Activated CD8-positive, alpha-beta memory T cell treated with anti-CD3 and anti-CD28 coated beads, Interleukin-2, amount 50 U/mL, for 48 hours (primary cell): ENCODE measurements at places on chromosomes 5 and 9.

DNA sequence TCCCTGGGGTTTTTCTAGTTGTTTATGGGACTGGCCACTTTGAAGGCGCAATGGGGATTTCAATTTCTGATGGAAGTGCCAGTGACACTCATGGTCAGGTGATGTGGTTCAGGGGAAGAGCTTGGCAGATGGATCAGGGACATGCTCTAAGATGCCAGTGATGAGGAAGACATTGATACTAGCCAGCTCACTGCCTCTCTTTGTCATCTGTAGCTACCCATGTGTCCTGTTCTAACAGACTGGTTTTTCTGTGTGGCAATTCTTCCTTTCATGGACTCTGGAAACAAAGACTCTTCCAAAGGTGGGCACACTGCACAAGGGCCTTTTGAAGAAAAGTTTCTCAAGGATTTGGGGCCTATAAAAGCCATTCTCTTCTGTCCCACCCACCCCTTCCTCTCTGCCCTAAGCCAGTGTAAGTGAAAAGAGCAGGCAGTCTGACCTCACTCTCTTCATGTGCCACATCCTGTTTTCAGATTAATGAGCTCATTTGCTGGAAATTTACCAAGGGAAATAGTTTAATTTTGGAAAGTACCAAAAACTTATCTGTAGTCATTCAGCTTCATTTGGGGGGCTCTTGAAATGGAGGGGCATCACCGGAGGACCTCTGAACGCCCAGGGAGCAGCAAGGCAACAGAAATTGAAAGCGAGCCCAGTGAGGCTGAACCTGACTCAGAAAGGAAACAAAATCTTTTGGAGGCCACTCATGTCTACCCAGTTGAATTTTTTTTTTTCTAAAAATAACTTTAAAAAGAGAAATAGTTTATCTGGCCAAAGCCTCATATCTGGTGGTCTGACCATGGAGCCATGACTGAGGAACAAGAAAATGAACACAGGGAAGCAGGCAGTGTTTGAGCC is 4.9 kb upstream of the TRAF1 start:
- DNase-seq, result peak; percentile 76

DNA sequence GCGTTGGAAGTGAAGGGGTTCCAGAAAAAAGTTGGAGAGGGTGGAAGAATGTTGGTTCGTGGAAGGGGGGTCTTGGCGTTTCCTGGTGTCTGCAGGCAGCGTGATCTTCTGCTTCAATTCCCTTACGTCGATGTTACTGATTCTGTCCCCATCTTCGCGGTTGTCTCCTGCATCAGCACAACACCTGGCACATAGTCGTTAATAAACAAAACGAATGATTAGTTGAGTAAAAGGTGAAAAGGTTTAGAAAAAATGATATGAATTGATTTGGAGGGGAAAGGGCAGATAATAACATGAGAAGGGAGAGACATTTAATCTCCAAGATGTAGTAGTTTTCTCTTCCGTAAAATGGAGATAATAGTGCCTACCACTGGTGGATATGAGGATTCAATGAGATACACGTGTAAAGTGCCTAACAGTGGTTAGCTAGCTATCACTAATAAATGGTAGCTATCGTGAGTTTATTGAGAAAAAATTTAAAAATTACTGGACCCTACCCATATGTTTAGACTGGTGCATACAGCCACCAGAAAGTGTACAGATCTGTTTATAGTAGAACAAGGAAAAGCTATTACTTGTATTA is 556 bp downstream of the MTREX start:
- peak; percentile 58 for DNase-seq

DNA sequence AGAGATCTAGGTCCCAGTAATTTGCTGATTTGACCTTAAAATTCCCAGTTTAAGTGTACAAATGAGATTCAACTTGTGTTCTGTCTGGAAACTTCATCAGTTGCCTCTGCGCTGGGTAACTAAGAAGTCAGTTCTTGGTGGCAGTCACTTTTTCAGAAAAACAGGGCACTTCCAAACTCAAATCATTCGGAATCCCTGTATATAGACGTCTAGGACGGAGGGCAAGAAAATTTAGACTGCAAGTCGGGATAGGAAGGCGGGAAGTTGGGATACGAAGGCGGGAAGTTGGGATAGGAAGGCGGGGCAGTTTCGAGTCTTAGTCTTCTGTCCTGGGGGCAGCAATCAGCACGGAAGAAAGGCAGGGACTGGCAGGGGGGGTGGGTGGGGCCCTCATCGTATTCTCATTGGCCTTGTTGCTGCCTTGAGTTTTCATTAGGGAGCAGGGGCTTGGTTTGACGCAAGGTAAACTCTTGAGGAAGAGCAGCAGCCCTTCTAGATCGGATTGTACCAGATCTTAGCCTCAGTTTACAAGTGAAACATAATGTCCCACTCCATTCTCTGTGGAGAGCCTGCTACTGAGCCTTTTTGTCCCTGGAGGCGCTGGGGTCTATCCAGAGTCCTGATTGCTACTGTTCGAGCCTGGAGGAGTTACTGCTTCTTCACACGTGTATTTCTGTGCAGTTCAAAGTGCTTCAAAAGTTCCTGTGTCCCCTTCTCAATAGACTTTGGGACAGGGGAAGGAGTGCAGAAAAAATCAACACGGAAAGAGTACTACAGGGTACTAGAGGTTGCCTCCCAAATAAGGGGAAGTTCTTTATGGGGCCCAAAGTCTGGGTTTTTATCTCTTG is 2.7 kb upstream of the PURA start:
- no peak for DNase-seq

DNA sequence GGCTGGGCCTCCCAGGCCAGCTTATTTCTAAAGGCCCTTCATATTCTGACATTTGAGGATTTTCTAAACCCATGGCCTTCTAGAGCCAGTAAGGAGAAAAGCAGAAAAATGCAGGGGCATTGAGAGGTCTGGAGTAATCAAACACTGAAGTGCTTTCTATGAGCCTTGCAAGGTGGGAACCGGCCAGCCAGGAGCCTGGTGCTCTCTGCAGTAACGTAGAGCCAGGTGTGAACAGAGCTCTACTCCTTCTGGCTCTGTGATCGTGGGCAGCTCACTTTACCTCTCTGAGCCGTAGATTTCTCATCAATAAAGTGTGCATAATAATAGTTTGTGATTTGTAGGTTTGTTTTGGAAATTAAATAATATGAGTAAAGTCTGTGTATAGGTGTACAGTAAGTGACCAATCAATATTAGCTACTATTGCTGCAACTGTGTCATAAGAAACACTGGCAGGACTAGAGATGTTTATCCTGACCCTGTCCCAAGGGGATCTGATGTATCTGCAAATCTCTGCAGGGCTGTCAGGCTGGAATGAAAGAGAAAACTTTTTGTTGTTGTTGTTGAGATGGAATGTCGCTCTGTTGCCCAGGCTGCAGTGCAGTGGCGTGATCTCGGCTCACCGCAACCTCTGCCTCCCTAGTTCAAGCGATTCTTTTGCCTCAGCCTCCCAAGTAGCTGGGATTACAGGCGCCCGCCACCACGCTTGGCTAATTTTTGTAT is 2.7 kb downstream of the SYNPO start:
- DNase-seq, result no peak

GRCh38 chr5:175104677-175105076 is 339.3 kb downstream of the DRD1 start:
- no peak for DNase-seq

GRCh38 chr5:75729321-75729720 is 12.1 kb upstream of the POC5 start:
- DNase-seq, result no peak

- peak; percentile 20 for DNase-seq
These were observed 42.1 kb upstream of the OLFM1 start for GRCh38 chr9:135045264-135045927.

DNA sequence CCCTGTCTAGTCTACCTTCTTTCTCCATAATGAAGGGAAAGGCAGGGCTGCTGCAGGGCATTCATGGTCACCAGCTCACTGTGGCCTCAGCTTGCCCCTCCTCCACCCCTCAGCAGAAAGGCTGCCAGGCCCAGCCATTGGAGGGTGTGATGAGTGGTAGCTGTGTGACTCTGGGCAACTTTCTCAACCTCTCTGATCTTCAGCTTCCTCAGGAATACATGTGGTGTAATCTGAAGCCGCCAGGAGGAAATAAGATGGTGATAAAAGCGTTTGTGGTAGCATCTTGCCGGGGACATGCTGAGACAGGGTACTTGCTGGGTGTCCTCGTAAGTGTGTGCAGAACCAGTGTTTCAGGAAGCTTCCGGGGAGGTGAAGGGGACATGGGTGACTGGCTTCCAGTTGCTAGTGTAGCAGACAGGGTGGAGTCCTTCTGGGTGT is 9.8 kb downstream of the CXCL14 start:
- no peak for DNase-seq

GRCh38 chr9:134655101-134655500 is 13.5 kb downstream of the COL5A1 start:
- no peak for DNase-seq

DNA sequence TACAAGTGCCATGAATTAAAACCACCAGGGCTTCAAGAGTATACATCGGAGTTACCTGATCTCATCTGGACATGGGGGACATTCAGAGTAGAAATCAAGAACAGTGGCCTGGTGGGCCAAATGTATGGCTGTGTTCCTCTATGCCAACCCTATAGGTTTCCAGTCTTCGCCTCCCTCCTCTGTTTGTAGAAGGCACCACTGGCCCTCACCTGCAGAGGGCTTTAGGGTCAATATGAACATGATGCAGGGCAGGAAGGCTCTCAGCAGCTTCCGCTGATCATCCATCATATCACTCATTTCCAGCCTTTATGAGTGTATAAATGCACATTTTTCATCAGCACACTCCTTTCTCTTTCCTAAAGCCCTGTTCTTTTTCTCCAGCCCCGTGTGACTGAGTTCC is 555.5 kb upstream of the BRINP1 start:
- no peak for DNase-seq

GRCh38 chr9:109767404-109767803 is 12.6 kb upstream of the PALM2AKAP2 start:
- no peak for DNase-seq

DNA sequence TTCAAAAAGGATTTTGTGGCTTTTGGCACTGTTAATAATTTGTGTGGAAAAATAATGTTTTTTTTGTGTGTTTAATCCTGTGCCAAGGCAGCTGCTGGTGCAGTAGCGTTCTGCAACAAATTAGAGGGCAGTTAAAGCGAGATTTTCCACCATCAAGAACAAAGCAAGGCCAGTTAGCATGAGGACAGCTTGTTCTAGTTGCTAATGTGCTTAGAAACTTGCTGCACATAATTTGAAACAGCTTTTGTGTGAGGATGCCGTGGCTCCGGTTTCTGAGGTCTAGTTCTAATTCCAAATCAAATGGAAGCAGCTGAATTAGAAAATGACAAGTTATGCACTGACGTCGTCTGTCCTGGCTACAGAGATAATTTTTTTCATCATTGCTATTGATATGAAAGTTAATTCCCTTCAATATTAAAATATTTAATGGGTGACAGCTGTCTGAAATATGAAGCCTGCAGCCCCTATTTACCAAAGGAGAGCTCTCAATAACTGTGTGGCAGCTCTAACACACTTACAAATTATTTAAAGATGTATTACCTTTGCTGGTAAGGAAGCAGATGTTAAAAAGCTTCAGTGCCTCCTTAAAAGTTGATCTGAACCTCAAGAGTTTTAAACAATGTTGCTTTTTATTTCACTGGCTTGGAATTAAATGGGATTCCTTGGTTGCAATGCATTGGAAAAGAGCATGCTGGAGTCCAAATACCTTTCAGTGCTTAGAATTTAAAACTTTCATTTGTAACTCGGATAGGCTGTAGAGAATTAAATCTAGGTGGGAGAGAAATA is 128.6 kb downstream of the SPATA31D1 start:
- DNase-seq, result no peak

GRCh38 chr5:74174366-74174765 is 466.2 kb downstream of the ENC1 start:
- no peak for DNase-seq

DNA sequence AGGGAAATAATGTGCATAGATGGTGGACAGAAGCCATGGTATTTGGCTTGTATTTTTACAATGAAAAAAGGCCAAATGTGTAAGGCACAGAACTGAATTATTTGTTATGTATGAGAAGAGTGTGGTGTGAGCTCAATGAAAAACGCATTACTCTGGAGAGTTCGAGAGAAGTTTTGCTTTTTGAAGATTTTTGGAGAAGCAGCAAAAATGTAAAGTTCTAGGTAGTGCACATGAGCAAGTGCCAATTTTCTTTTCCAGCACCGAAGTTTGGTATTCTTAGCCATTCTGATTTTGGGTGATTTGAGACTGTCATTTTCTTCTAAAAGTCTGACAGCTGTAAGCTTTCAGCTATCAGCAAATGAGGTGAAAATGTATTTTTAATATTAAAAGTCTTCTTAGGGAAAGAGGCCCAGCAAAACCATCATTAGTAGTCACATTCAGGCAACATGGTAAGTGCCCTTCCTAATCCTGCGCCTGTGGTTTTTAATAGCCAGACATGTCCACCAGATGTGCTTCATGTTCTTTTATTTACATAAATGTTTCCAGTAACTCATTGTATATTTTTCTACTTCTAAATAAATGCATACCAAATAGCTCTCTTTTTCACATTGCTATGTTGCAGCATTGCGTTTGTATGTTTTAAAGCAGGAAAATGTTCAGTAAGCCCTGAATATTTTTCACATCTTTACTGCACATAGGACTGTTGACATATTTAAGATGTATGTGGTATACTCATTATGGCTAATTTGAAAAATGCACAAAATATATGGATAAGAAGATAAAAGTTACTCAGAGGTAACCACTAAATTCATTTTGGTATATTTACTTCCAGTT is 50.4 kb downstream of the RASGRF2 start:
- DNase-seq, result no peak

- no peak for DNase-seq
These were observed 1.7 kb upstream of the ARRDC3 start for GRCh38 chr5:91384671-91385430.

GRCh38 chr9:108209132-108209685 is 646.6 kb downstream of the ACTL7B start:
- no peak for DNase-seq

GRCh38 chr5:60232036-60232795 is 338.7 kb upstream of the PDE4D start:
- DNase-seq, result no peak

- DNase-seq, result no peak
These were observed 10.3 kb downstream of the GOLPH3 start for GRCh38 chr5:32163785-32164184.

GRCh38 chr5:96476654-96477053 is 43.6 kb upstream of the PCSK1 start:
- no peak for DNase-seq

DNA sequence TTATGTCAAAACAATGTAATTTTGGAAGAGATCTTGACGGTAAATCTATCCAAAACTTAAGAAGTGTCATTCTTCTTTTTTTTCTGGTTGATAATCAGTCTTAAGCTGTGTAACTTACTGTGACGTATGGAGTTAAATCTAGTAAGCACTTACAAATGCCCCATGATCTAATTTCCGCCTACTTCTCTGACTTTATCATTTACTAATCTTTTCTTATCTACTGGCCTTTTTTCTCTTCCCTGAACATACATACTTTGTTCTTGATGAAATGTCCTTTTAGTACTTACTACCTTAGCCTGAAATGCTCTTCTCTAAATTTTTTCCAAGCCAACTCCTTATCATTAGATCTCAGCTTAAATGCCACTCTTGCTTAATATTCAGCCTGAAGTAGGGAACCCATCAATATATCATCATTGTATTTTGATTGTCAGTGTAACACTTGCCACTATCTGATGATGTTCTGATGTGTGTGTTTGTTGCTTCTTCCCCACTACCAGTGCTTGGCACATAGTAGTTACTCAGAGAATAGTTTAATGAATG is 27.6 kb downstream of the AP3S1 start:
- DNase-seq, result no peak
